Glomerular endothelial cell (primary cell): ENCODE measurements at places on chromosomes 12 and 14. TPM values are rescaled to one million over a fixed set of nuclear protein-coding genes. Genes with fewer than 3 reads are reported as not detected.
A peak's percentile ranks its signal among the peaks of the same experiment; 100 is the strongest.

GRCh38 chr12:113387631-113388030 is 16.1 kb downstream of the SDS start:
- no peak for DNase-seq

DNA sequence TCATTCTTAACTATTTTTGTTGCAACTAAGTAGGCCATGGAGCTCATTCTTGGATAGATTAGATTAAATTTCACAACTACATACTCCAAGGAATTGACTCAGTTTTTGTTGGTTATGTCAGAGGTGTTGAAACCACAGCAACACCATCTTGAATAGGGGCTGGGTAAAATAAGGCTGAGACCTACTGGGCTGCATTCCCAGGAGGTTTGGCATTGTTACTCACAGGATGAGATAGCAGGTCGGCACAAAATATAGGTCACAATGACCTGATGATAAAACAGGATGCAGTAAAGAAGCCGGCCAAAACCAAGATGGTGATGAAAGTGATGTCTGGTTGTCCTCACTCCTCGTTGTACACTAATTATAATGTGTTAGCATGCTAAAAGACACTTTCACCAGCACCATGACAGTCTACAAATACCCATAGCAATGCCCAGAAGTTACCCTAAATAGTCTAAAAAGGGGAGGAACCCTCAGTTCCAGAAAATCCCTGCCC is 20.9 kb downstream of the DMAC2L start:
- DNase-seq, result no peak

- DNase-seq, result no peak
Observed at GRCh38 chr14:86902176-86902950, 1090.6 kb downstream of the GALC start.

The CCDC196 gene
- total RNA-seq, result not detected in 2 replicates

DNA sequence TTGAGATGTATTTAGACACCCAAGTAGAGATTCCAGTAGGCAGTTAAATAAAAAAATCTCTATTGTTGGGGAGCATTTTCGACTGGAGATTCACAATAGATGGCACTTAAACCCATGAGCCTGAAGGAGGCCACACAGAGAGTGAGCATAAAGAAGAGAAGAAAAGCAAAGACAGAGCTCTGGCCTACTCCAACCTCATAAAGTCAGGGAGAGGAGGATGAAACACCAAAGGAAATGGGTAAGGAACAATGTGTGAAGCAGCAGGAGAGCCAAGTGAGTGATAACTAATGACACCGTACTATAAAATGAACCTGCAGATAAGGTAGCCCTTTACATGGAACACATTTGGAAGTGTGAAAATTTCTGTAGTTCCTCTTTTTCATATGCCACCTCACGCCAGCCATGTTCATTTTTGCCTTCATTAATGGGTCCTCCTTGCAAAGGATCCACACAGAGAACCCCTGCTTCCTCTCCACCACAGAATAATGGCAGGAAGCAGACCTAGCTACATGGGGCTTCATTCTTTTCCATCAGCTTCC is 150.0 kb upstream of the SYT10 start:
- DNase-seq, result no peak

DNA sequence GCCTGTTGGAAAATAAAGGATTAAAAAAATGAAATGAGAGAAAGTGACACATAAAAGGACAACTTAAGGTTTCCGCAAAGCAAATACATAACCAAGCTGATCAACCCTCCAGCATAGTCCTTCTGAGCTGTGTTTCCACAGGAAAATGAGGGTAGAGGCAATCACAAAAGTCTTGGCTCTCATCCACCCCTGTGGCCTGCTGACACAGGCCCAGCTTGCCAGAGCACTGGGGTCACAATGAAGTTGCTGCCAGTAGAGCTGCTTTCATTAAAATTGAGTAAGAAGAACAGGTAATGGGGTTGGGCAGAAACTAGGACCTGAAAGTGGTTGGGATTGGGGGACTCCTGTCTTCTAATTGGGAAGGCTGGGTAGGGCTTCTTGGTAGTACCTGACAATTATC is 65.9 kb downstream of the RERG start:
- no peak for DNase-seq

The TPPP2 gene
- not detected in 2 replicates for total RNA-seq

- no peak for DNase-seq
Observed at GRCh38 chr14:35331605-35332516, 39.7 kb downstream of the PSMA6 start.

The PARP11 gene
- 3.5 and 5.6 TPM in 2 replicates for total RNA-seq

- DNase-seq, result no peak
Observed at GRCh38 chr12:29104516-29104915, 44.6 kb upstream of the FAR2 start.

DNA sequence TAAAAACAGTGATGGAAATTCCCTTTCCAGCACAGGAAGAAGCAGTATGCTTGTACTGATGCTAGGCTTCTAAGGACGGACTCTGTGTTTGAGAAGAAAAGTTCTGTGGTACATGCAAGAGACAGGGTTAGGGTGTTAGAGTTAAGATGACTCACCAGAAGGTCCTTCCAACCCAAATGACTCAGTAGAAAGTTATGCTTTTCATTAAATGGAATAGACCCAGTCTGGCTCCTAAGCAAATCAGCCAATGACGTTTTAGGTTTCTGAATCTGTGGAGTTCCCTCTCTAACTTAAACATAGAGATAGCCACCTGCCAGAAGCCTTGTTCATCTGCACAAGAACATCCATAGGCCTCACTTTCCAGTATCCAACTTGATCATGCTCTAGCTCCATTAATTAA is 5.7 kb downstream of the PTHLH start:
- DNase-seq, result peak; percentile 87

The HCAR3 gene
- not detected in 2 replicates for total RNA-seq

The GALNT16 gene
- total RNA-seq, result 0.70 and 1.3 TPM in 2 replicates

The STAB2 gene
- total RNA-seq, result 0.10 and 0.12 TPM in 2 replicates
